ENCODE measurements at places on chromosomes 1 and 21. TPM values are rescaled to one million over a fixed set of nuclear protein-coding genes. Genes with fewer than 3 reads are reported as not detected.

DNA sequence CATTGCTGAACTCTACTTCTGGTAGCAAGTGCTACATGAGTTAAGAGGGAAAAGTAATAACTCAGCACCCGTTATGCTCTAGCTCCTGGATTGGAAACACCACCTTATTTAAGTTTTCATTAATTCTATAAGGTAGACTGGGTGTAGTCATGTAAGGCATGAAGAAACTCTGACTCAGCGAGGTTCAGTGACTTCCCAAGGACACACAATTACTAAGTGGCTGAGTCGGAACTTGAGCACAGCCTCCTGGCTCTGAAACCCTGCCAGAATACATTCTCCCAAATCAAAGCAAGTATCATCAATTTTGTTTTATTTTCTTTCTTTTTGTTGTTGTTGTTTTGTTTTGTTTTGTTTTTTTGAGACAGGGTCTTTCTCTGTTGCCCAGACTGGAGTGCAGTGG, 29.1 kb upstream of the SCCPDH start:
- DNase-seq, result no peak

- DNase-seq, result no peak
Measured at GRCh38 chr1:23720256-23720995, 22.8 kb upstream of the ELOA start.

- no peak for DNase-seq
Measured at GRCh38 chr1:203173011-203173555, 2.5 kb downstream of the MYBPH start.

GRCh38 chr1:151106894-151107293, 36.3 kb downstream of the GABPB2 start:
- DNase-seq, result no peak

GRCh38 chr1:204139088-204139487, 12.8 kb downstream of the ETNK2 start:
- DNase-seq, result no peak

DNA sequence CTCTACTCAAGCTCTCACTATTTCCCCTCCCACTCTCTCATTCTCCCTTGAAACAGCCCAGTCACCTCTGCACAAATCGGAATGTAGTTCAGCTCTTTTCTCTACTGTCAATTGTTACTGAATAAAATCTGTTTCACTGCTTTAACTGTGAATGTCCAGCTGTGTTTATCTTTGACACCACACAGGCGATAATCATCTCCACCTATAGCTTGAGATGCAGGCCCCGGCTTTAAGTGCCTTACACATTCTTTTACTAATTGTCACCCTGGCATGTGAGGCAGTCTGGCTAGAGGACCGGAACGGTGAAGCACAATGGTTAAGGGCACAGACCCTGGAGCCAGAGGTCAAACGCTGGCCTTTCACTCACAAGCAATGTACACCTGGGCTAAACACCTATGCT, 122.8 kb upstream of the C8B start:
- no peak for DNase-seq

Gene SYF2
- polyA plus RNA-seq, result 150 TPM

Gene RCSD1
- polyA plus RNA-seq, result 69.4 TPM

All from thymus (tissue), 14 donors.